T-cell (primary cell): ENCODE measurements at places on chromosomes 12 and 14.

- DNase-seq, result no peak
These were observed 68.7 kb upstream of the TMPO start for GRCh38 chr12:98446682-98447081.

GRCh38 chr14:104580961-104581360 lies 1.4 kb downstream of the C14orf180 start:
- DNase-seq, result no peak

GRCh38 chr12:91098941-91099340 lies 12.4 kb downstream of the LUM start:
- no peak for DNase-seq

GRCh38 chr14:30527196-30527595 lies 31.8 kb upstream of the G2E3 start:
- DNase-seq, result no peak

DNA sequence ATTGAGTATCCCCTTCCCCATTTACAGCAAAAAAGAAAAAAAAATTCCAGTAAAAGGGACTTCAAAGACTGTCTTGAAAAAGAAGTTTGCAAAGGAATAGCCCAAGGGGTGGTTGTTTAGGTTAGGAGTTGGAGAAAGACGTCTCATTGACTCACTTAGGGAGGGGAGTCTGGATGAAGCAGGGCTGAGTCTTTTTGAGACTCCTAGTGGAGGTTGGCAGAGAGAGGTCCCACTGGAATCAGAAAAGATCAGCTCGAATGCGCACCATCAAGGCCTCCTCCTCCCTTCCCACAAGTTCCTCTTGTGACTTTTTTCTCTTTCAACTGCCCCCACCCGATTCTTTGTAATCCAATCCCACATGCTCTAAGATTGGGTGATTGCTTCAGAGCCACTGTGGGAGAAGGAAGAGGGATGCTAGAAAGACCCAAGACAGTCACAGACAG lies 1.9 kb downstream of the ARHGEF40 start:
- DNase-seq, result no peak

- DNase-seq, result no peak
These were observed 12.2 kb upstream of the NID2 start for GRCh38 chr14:52080808-52081755.

DNA sequence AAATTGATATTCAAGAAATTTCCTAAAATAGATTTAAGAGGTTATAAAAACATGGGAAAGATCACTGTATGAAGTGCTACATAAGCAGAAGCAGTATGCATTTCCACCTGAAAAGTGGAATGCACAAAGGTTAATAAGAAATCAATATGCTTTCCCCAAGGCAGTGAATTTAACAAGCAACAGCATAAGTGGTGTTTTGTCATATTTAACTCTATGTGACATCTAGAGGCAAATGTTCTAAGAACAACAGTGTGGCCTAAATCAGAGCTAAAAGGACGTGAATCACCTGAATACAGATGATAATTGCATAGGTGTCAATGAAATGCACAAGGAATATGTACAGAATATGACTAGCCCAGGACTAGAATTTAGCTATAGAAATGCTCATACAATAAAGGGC lies 49.5 kb downstream of the SLC2A13 start:
- no peak for DNase-seq

DNA sequence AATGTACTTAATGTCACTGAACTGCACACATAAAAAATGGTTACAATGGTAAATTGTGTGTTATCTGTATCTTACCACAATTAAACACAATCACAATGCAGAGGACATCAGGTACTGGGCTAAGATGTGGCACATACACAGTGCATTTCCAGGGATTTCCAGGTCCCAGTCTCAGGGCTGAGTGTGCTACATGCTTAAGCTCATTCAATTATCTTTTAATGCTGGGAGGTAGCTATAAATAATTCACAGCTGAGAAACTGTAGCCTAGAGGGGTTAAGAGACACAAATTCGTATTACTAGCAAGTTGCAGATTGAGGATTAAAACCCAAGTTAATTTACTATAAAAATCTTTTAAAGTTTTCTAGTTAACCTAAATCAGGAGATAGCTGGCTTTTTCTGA lies 67.1 kb downstream of the CRACR2A start:
- DNase-seq, result no peak

DNA sequence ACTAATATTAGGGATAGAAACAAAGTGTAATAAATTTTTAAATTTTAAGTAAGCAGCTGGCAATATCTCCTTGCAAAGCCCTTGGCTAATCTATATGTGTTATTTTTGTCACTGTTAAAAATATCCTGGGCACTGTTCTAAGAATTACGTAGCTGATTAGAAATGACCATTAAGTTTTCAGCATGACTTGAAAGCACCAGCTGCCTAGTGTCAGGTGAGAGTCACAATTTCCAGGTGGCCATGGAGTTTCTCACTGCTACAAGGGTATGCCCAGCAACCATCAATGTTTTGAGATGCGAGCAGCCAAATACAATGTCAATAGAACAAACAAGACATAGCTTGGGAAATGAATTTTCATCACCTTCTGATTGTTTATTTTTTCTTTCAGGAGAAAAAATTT lies 23.3 kb upstream of the GYS2 start:
- DNase-seq, result no peak

- DNase-seq, result no peak
These were observed 30.9 kb downstream of the NIN start for GRCh38 chr14:50800032-50800431.
